ENCODE measurements at places on chromosomes 3 and 15.

DNA sequence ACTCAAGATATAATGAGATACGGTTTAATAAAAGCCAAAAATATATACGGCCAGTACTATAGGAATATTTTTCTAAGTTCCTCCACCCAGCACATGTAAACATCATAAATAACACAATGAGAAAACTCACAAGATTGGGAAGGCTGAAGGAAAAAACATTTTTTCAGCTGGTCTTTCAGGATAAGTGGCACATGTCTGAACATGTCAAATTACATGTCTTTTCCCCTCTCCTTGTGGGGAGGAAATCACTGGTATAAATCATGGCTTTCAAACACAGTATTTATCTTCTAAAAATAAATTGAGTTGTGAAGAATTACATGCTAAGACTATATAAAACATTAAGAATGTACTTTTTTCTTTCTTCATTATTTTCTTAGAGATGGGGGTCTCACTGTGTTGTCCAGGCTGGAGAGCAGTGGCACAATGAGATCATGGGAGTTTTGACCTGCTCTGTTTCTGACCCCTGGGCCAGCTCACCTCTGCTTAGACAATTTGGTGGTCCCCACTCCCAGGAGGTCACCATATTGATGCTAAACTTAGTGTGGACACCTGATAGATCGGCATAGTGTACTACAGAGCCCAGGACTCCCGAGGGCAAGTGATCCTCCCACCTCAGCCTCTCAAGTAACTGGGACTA is 32.8 kb downstream of the ETV5 start:
- DNase-seq, result no peak

- DNase-seq, result no peak
Observed at GRCh38 chr3:157112536-157112935, 47.4 kb downstream of the CCNL1 start.

DNA sequence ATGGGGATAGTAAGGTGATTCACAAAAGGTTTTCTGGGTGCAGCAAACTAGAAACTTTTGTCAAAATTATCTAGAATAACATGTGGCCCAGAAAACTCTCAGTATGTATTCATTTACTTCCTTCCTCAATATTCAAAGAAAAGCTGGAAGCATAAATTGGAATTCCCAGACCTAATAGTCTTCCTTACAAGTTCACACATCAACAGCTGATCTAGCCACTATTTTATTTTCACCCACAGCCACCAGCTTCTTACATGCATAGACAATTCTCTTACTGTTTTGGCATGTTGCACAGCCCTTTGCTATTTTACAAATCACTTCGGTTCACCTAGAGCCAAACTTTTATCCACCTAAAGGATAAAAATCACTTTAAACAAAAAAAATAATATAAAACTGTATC is 647.8 kb upstream of the CCDC54 start:
- no peak for DNase-seq

DNA sequence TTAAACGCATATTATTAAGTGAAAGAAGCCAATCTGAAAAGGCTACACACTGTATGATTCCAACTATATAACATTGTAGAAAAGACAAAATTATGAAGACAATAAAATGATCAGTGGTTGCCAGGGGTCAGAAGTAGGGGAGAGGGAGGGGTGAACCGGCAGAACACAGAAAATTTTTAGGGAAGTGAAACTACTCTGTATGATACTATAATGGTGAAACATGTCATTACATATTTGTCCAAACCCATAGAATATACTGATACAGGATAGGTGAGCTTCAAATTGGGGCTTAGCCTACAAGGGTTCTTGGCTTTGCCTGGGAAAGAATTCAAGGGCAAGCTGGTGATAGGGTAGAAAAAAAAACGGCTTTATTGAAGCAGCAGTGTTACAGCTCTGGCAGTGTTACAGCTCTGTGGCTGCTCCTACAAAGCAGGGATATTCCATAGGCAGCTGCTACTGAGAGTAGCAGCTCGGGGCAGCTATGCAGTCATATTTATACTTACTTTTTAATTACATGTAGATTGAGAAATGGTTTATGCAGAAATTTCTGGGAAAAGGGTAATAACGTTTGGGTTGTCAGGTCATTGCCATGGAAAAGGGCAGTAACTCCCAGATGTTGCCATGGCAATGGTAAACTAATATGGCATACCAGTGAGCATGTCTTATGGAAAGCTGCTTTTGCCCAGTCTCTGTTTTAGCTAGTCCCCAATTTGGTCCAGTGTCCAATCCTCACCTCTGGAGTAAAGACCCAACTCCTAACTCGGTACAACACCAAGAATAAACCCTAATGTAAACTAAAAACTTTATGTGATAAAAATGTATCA is 125.1 kb upstream of the SLC25A36 start:
- DNase-seq, result no peak

DNA sequence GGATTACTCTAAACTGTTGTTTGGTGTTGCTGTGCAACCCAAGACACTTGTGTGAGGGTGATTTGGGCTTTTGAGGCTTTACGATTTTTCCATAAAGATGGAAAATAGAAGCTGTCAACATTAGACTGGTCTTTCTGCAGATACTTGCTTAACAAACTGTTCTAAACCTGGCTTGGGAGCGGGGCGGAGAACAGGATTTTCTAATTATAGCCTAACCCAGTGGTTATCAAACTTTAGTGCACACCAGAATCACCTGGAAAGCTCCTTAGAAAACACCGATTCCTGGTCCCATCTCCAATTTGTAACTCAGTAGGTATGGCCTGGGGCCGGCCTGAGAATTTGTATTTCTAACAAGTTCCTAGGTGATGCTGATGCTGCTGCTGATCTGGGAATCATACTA is 19.0 kb downstream of the GPR156 start:
- no peak for DNase-seq

DNA sequence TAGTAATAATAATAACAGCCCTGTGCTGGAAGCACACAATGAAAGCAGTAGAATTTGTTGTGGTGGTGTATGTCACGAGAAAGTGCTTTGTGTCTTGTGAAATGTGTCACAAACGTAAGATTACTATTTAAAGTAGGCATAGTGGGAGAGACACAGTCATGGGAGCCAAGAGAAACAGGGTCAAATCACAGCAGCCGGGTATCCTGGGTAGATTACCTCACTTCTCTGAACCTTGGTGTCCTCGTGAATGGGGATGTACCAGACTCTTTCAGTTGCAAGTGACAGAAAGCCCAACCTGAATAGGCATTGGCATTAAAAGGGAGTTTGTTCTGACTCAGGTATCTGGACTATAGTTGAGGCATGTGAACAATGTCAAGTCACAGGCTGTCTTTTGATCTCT is 29.1 kb upstream of the SRGAP3 start:
- DNase-seq, result no peak

GRCh38 chr15:75307778-75308390 is 25.2 kb downstream of the GOLGA6D start:
- DNase-seq, result no peak

GRCh38 chr15:70437089-70437488 is 326.3 kb downstream of the UACA start:
- DNase-seq, result no peak

DNA sequence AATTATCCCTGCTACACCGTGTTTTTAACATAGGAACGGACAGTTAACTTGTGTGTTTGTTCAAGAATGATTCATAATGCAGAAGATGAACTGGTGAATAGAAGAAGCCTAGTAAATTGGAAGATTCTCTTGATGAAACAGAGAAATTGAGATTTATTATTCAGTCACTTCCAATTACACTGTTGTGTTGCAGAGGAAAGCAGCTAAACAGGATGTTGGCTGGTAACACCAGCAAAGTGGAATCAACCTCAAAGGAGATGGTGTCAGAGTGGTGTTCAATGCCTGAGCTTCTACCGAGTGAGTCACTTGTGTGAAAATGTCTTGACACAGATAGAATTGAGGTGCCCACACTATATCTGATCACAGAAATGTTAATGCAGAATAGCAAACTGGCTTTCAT is 399.6 kb downstream of the LPP start:
- DNase-seq, result no peak

GRCh38 chr15:58399739-58400138 is 32.1 kb upstream of the LIPC start:
- no peak for DNase-seq

DNA sequence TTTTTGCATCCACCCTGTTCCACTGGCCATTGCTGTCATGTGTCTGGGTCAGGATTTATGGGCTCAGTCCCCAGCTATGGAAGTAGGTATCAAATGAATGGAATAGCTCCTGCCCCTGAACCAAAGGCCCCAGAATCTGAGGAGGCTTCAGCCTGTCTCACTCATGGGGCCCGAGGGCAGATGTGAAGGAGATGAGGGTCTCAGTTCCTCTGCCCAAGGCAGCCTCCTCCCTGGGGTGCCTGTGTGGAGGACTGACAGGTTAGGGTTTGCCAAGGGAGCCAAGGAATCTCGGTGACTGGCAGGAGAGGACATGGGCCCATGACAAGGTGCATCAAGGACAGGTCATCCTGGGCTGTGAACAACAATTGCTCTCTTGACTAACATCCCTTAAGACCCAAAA is 70.4 kb downstream of the CPN2 start:
- no peak for DNase-seq

GRCh38 chr3:195162033-195162669 is 108.8 kb downstream of the XXYLT1 start:
- no peak for DNase-seq

DNA sequence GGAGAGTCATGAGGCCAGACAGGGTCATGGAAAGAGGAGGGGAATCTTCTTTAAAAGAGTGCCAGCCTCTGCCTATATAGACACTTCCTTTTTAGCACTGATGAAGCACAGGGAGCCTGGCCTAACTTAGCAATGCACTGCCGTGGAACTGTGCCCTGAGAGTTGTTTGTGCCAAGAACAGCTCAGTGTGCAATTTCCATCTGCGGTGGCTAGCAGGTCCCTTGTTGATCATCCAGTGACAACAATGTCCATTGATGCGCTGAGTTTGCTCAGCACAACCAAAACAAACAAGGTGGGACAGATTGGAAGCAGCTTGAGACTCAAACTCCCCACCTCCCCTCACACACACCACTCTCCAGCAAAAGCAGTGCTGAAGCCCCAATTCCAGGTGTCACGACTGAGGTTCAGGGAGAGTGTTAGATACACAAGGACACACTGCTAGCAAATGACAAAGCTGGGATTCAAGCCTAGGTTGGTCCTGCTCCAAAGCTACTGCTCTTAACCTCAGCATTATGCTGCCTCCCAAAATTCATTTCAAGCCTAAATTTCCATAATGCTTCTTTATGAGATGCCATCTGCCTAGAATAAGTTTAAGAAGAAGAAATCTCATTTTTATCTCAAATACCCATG is 316.6 kb upstream of the UBE2E2 start:
- DNase-seq, result no peak

DNA sequence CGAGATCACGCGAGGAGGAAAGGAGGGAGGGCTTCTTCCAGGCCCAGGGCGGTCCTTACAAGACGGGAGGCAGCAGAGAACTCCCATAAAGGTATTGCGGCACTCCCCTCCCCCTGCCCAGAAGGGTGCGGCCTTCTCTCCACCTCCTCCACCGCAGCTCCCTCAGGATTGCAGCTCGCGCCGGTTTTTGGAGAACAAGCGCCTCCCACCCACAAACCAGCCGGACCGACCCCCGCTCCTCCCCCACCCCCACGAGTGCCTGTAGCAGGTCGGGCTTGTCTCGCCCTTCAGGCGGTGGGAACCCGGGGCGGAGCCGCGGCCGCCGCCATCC is 1.1 kb upstream of the SETD5 start:
- DNase-seq, result peak; percentile 91
